ENCODE measurements at places on chromosomes 3 and 15.

DNA sequence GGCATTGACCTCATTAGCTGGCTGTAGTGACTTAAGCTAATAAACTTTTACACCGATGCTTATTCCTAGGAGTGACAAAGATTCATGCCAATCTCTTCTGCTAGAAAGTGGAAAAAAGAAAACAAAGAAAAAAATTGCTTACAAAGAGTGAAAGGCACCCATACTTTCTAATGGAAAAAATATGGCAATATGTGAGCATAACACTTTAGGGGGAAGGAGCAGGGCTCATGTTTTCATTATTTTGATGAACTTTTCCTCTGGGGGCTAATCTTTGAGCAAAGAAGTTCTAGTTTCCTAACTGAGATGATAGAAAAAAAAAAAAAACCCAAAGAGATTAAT lies 94.8 kb upstream of the THRB start:
- DNase-seq = no peak

- no peak for DNase-seq
Measured at GRCh38 chr15:37967788-37968187, 33.3 kb downstream of the TMCO5A start.

DNA sequence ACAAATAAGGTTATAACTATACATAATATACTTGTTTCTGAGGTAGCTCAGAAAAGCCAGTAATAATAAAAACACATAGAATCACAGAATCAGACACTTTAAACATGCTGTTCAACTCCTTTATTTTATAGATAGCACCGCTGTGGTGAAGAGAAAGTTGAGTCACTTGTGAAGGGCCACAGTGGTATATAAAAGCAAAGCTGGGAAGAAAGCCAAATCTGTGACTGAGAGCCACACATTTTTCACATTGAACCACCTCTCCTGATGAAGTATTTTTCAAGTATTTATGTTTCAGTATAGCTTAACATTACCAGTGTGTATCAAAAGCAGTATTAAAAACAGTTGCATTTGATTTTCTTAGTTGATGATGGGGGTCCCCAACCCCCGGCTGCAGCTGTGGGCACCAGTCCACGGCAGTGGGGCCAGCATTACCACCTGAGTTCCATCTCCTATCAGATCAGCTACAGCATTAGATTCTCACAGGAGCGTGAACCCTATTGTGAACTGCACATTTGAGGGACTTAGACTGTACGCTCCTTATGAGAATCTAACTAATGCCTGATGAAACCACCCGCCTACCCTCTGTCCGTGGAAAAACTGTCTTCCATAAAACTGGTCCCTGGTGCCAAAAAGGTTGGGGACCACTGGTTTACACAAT lies 46.2 kb downstream of the TBL1XR1 start:
- DNase-seq = peak; percentile 82

- DNase-seq = no peak
Measured at GRCh38 chr3:67329358-67329757, 325.1 kb downstream of the SUCLG2 start.

GRCh38 chr3:102348904-102349303 lies 85.9 kb upstream of the ZPLD1 start:
- DNase-seq = no peak

All from fibroblast of pulmonary artery (primary cell).